ENCODE measurements at places on chromosomes 2 and 18. TPM values are rescaled to one million over a fixed set of nuclear protein-coding genes. Genes with fewer than 3 reads are reported as not detected.

DNA sequence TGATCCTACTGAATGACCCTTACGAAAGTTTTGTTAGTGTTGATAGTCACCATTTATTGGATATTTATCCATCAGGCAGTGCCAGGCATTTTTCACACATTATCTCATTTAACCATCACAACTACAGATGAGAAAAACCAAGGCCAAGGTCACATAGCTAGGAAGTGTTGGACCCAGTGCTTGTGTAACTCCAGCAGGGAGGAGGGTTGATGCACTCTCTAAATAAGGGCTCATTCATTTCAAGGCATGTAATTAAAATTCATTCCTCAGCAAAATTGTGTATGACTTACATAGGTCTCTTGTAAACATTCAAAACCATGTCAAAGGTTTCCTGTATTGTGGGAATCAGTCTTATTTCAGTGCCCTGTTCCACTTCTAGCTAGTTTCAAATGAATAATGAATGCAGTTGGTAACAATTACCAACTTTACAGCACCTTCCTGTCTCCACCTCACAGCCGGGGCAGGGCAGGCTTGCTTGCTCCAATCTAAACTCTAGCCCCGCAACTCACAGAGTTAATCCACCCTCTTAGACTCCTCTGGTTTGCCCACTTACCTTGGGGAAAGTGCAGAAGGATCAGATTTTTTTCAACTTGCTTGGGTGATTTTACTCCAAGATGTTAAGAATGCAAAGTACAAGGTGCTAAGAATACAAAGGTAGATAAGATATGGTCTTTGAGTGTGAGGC is 5.8 kb upstream of the MAPRE3 start:
- H3K4me3 ChIP-seq: no peak overlapping the region
- H3K4me1 ChIP-seq: peaks cover 6% of the 10 kb centered on the region
- H3K27ac ChIP-seq: no peak overlapping the region
- no peak for DNase-seq

GRCh38 chr2:3214065-3214464 is 163.6 kb downstream of the EIPR1 start:
- peaks cover 5% of the 10 kb centered on the region for H3K4me1 ChIP-seq
- DNase-seq: no peak
- H3K27ac ChIP-seq: no peak overlapping the region
- no peaks in the 10 kb centered on the region for H3K27me3 ChIP-seq
- H3K4me3 ChIP-seq: no peak overlapping the region
- peaks cover 11% of the 10 kb centered on the region for H3K36me3 ChIP-seq

Gene GALR1
- 0.07 TPM for total RNA-seq

DNA sequence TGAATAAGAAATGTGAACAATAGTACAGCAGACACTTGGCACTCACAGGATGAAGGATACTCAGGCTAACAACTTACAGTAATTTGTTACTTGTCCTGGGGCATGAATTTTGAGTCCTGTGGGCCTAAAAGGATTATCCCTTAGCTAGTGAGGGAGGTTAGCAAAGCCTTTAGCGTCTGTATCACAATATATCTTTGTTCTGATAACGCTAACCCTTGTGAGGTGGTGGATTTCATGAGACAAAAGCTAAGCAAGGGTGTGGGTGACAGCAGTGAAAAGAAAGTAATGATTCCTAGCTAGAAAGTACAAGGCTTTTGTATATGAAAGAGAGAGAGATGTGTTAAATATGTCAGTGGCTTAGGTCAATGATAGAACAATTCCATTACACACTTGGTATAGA is 46.8 kb upstream of the TTC21B start:
- no peak overlapping the region for H3K4me3 ChIP-seq
- no peak overlapping the region for H3K27ac ChIP-seq
- no peaks in the 10 kb centered on the region for H3K36me3 ChIP-seq

- peaks cover 7% of the 10 kb centered on the region for H3K27me3 ChIP-seq
- H3K27ac ChIP-seq: no peak overlapping the region
- H3K4me1 ChIP-seq: no peaks in the 10 kb centered on the region
- no peak overlapping the region for H3K4me3 ChIP-seq
These were observed 487.2 kb downstream of the GALR1 start for GRCh38 chr18:77736842-77737241.

Gene ZNF521
- total RNA-seq: 5.3 TPM

GRCh38 chr2:224377751-224378700 is 23.9 kb downstream of the FAM124B start:
- DNase-seq: no peak
- no peaks in the 10 kb centered on the region for H3K27me3 ChIP-seq
- H3K27ac ChIP-seq: no peak overlapping the region
- H3K36me3 ChIP-seq: no peaks in the 10 kb centered on the region
- no peaks in the 10 kb centered on the region for H3K4me1 ChIP-seq

Gene BUB1
- total RNA-seq: 14.4 TPM

GRCh38 chr2:159617100-159617499 is 752 bp upstream of the BAZ2B start:
- H3K4me3 ChIP-seq: peak overlapping the region; percentile 91
- H3K4me1 ChIP-seq: peaks cover 33% of the 10 kb centered on the region
- H3K36me3 ChIP-seq: no peaks in the 10 kb centered on the region
- peak overlapping the region; percentile 97 for H3K27ac ChIP-seq
- DNase-seq: no peak

Gene IGFBP5
- total RNA-seq: 245 TPM

DNA sequence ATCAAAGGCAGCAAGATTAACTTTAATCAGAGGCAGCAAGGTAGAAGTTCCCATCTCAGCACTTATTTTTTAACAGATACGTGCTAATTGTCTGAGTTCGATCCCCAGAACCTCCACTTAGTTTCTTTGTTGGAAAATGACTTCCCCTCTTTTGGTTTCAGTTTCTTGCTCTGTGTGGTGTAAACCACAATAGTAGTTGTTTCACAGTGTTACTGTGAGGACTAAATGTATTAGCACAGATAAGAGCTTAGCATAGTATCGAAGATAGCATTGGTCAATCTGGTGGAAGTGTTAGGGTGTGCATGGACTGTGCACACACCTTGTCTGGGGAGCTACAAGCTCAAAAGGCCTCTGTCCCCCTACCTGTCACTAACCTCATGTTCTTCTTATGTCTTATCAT is 988.3 kb upstream of the GYPC start:
- no peaks in the 10 kb centered on the region for H3K36me3 ChIP-seq
- no peak overlapping the region for H3K4me3 ChIP-seq
- H3K4me1 ChIP-seq: no peaks in the 10 kb centered on the region
- DNase-seq: no peak

DNA sequence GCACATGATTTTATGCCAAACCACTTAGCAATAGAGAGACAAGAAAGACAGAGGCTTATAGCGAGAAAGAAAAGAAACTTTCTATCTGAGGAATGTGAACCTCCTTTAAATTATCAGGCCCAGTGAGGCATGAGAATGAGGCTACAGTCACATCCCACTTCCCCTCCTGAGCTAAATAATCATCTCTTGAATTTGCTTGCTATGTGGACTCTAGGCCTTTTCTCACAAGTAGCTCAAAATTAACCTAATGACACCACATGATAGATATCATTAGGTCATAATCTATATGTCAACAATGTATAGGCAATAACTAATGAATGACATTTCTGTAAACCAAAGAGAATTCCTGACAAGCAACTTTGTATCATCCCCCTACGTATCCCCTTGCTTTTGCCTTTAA is 301.5 kb upstream of the MGAT5 start:
- H3K27me3 ChIP-seq: peaks cover 10% of the 10 kb centered on the region
- H3K4me1 ChIP-seq: no peaks in the 10 kb centered on the region
- H3K4me3 ChIP-seq: no peak overlapping the region
- no peak overlapping the region for H3K27ac ChIP-seq
- no peaks in the 10 kb centered on the region for H3K36me3 ChIP-seq
- DNase-seq: no peak

- H3K4me3 ChIP-seq: peak overlapping the region; percentile 8
- H3K4me1 ChIP-seq: peaks cover 15% of the 10 kb centered on the region
These were observed 801.3 kb upstream of the ID2 start for GRCh38 chr2:7880566-7880965.
